ENCODE measurements at places on chromosomes 3 and 15. TPM values are rescaled to one million over a fixed set of nuclear protein-coding genes. Genes with fewer than 3 reads are reported as not detected.

GRCh38 chr3:119700269-119700919 lies 2.4 kb upstream of the CFAP91 start:
- H3K36me3 ChIP-seq: no peaks in the 10 kb centered on the region
- no peak overlapping the region for H3K4me3 ChIP-seq
- no peaks in the 10 kb centered on the region for H3K27me3 ChIP-seq
- H3K4me1 ChIP-seq: no peaks in the 10 kb centered on the region
- DNase-seq: no peak

- H3K27ac ChIP-seq: peak overlapping the region; percentile 71
- H3K36me3 ChIP-seq: no peaks in the 10 kb centered on the region
- peaks cover 30% of the 10 kb centered on the region for H3K4me1 ChIP-seq
- no peaks in the 10 kb centered on the region for H3K27me3 ChIP-seq
Measured at GRCh38 chr3:36362973-36363372, 17.3 kb upstream of the STAC start.

- H3K27ac ChIP-seq: no peak overlapping the region
- H3K36me3 ChIP-seq: no peaks in the 10 kb centered on the region
- H3K4me1 ChIP-seq: peaks cover 55% of the 10 kb centered on the region
- no peak for DNase-seq
Measured at GRCh38 chr15:77069521-77070121, 1.3 kb downstream of the TSPAN3 start.

Gene DNAH12
- total RNA-seq: 0.22 TPM

Gene CHRFAM7A
- not detected for total RNA-seq

Gene ONECUT1
- total RNA-seq: not detected

- H3K27ac ChIP-seq: no peak overlapping the region
- H3K4me3 ChIP-seq: no peak overlapping the region
- DNase-seq: no peak
- no peaks in the 10 kb centered on the region for H3K36me3 ChIP-seq
- no peaks in the 10 kb centered on the region for H3K4me1 ChIP-seq
- H3K27me3 ChIP-seq: no peaks in the 10 kb centered on the region
Measured at GRCh38 chr3:31009881-31010280, 115.4 kb upstream of the GADL1 start.

DNA sequence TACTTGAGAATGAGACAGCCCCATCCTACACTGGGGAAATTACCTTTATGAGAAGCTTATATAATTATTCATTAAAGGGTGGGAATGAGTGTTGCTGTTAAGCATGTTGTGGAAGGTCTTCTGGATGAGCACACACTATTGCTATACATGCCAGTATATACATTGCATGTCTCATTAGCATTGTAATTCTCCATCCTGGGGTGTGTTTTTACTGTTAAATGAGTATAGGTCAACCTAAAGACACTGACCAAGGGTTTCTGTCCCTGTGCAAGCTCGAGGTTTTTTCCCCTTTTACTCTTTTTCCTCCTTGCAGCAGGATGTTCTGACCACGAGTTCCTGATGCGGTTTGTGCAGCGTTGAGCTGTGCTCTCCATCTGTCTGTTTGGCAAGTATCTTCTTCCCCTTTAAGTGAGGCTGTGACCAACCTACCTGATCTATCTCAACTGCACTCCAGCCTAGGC lies 7.2 kb upstream of the IVD start:
- no peaks in the 10 kb centered on the region for H3K4me1 ChIP-seq
- no peak for DNase-seq
- no peaks in the 10 kb centered on the region for H3K27me3 ChIP-seq
- no peak overlapping the region for H3K4me3 ChIP-seq
- H3K36me3 ChIP-seq: 0 out of 2 replicates have a peak, but pooled peaks cover 4% of the 10 kb centered on the region
- no peak overlapping the region for H3K27ac ChIP-seq

Measured in PC-9 (cell line).